ENCODE measurements at places on chromosomes 1 and 21.

GRCh38 chr1:47244339-47244862 lies 12.4 kb upstream of the TAL1 start:
- no peak for DNase-seq

DNA sequence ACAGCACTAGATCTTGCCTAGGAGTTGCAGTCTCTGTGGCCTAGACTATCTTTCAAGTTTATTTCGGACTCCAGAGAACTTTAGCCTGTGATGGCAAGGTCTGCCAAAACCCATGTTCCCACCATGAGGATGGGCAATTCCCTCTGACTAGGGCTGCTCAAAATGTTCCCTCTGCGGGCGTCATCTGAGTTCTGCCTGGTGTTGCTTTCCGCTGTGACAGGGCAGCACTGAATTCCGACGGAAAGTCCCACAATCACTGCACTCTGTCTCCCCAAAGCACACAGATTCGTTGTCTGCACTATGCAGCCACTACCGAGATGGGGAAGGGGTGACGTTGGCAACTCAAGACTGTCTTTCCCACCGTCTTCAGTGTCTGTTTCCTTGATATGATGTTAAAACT lies 75.2 kb downstream of the CATSPERE start:
- no peak for DNase-seq

- DNase-seq: no peak
Measured at GRCh38 chr1:81424061-81424460, 376.7 kb upstream of the ADGRL2 start.

- no peak for DNase-seq
Measured at GRCh38 chr21:31622397-31622796, 37.1 kb upstream of the SOD1 start.

All from stimulated activated CD4-positive, alpha-beta T cell treated with anti-CD3 and anti-CD28 coated beads, Interleukin-1b, Interleukin-23, amount 100 ng/mL, for 1 hour (primary cell).